ENCODE measurements at places on chromosomes 1 and 21.

GRCh38 chr1:81954534-81955020, 153.8 kb downstream of the ADGRL2 start:
- no peak for DNase-seq

DNA sequence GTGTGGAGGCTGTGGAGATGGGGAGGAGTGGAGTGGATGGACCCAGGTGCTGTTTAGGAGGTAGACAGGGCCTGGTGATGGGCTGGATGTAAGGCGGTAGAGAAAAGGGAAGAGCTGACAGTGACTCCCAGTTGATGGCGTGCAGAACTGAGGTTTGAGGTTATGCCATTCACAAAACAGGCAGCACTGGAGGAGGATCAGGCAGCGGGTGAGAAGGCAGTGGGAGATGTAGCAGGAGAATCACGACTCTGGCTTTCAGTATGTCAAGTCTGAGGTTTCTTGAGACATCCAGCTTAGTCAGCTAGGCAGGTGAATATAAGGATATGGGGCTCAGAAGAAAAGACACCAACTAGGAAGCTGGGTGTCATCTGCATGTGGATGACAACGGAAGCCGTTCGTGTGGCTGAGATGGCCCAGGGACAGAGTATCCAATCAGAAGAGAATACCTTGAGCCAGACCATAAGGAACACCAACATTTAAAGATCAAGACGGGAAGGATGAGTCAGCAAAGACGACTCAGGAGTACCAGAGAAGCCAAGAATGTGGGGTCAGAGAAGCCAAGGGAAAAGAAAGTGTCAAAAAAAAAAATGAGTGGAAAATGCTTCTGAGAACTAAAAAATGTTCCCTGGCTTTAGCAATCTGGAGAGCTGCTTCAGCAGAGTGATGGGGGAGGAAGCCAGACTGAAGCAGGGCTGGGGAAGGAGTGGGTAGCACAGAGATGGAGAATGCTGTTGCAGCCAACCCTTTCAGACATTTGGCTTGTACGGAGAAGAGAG, 15.2 kb downstream of the LRRN2 start:
- DNase-seq: no peak

GRCh38 chr1:44460107-44460882, 55.2 kb downstream of the RNF220 start:
- DNase-seq: no peak

DNA sequence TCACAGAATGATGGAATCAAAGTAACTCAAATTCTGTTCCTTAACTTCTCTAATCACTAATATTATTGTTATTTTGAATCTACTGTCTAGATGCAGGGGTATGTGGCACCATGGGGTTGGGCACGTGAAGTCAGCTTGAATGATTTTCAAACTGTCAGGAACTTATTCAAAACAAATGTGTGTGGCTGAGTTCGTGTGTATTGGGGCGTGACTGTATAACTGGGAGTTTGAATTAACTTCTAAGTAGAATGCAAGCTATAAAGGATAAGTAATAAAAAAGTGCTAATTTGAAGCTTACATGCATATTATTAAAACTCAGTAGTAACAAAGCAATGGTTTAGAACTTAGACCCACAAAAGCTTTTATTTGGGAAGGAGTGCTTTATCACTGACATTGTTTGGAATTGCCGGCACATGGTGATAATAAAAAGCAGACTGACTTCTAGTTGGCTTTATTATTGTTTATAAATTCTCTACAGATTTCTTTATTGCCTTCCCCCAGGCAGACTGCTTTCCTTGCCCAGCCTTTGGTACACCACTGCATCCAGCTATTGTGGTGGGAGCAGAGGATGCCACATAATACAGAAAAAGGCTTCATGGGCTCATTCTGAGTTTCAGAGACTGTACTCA, 84.3 kb downstream of the TENT5C start:
- DNase-seq: no peak

- DNase-seq: no peak
These were observed 13.2 kb upstream of the NASP start for GRCh38 chr1:45570631-45571030.

GRCh38 chr1:58695206-58695605, 4.7 kb downstream of the MYSM1 start:
- DNase-seq: no peak

DNA sequence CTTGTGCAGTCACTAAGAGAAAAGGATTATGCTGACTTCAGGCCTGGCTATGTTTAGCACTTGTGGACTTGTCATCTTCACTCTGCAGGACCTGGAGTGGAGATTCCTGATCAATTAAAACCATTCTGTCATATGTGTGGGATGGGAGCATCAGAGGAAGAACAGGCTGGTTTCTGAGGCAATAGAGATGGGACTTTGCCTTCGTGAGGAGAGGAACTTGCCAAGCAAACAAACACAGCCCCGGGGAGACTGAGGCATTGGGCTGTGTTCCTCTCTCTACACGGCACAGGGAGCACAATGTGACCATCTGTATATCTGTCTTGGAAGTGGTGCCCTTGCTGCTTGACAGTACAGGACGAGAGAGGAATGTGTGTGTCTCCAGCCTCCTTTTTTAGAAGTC, 23.1 kb downstream of the VASH2 start:
- no peak for DNase-seq

DNA sequence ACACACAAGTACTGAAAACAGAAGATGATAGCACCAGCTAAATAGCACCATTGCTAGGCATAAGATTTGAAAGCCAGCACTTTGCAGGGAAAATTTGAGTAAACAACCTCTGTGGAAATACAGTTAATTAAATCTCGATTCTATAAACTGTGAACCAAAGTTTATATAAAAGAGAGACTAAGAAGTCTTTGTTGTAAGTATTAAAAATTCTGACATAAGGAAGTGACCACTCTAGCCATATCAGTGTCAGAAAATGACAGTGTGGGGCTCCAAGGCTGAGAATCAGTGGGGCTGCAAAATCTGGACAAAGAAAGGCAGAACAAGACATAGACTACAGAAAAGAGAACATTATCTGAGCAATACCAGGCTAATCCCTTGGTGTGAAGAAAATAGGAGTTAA, 292.2 kb downstream of the ST6GALNAC3 start:
- DNase-seq: no peak

- DNase-seq: no peak
These were observed 440.9 kb upstream of the ZRANB2 start for GRCh38 chr1:71521655-71522264.

DNA sequence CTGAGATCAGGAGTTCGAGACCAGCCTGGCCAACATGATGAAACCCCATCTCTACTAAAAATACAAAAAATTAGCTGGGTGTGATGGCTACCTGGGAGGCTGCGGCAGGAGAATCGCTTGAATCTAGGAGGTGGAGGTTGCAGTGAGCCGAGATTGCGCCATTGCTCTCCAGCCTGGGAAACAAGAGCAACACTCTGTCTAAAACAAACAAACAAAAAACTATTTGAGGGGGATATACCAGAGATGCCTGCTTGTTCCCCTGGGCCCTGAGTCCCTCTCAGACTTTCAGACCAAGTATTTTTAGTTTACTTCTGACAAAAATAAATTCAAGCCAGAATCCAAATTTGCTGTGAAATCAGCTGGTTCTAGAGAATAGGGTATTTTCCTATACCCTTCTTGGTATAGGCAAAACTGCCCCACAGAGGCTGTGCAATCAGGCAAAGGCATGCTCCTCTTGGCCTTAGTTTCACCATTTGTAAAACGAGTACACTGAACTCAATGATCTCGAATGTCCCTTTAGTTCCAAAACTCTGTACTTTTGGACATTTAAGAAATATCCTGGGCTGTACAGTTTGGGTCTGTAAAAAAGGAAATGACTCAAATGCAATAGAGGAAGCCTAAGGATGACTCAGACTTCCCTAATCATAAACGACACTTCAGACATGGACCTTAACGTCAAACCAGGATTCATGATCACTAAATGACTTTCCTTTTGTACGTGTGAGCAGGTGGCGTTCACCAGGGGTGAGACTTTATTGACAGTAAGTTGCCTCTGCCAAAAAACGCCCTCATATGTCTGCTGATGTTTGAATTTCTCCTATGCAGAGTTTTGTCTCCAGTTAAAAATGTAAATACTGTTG, 16.1 kb downstream of the ENSA start:
- no peak for DNase-seq

DNA sequence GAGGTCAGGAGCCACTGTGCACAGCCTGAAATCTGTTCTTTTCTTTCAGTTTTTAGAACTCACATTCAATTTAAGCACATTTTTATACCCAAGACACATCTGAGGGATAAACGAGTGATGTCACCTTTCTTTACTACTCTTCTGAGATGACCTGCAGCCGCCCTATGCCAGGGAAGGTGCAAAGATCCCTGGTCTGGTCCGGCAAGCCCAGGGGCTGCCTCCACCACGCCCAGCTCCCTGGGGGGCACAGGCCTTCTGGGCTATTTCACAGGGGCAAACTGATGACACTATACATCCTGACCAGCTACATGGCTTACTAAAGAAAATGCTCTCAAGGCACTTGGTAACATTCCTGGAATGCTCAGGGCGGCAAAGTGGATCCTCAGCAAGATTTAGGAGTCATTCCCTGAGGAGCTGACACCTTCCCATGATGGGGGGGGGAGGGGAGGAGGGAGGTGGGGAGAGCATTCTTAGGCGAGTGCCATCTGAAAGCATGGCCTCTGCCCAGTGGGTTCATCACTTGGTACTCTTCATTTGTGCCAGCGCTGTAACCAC, 11.3 kb downstream of the MRAP start:
- DNase-seq: no peak

DNA sequence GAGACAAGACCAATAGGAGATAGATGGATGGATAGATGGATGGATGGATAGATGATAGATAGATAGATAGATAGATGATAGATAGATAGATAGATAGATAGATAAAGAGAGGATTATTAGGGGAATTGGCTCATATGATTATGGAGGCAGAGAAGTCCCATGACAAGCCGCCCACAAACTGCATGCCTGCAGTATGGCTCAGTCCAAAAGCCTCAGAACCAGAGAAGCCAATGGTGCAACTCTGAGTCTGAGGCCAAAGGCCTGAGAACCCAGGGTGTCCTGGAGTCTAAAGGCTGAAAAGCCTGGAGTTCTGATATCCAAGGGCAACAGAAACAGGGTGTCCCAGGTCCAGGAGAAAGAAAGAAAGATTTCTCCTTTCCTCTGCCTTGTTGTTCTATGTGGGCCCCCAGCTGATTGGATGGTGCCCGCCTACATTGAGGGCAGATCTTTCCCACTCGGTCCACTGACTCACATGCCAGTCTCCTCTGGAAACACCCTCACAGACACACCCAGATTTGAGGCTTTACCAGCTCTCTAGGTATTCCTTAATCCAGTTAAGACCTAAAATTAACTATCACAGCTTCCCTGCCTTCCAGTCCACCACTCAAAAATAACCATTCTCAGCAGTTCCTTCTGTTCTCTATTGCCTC, 39.6 kb upstream of the IRF2BP2 start:
- DNase-seq: no peak

DNA sequence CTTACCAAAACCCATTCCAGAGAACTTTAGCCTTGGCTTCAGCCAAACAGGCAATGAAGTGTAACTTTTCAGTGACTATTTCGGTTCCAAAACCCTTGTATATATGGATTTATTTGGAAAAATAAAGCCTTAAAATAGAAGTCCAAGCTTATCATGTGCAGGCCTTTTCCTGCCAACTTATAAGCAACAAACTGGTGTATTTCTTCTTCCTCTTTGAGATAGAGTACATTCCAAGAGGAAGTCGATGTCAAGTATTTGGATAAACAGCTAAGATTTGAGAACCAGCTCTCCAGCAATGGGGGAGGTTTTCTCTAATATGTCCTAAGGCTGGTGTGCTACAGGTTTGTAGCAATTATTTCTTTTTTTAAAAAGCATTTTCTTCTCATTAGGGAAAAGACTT, 407.8 kb downstream of the DUSP10 start:
- no peak for DNase-seq

GRCh38 chr1:209948155-209948554, 10.1 kb downstream of the SYT14 start:
- no peak for DNase-seq

Data from anterior cingulate cortex (tissue), 58 donors.